ENCODE measurements at places on chromosomes 3 and 15.

DNA sequence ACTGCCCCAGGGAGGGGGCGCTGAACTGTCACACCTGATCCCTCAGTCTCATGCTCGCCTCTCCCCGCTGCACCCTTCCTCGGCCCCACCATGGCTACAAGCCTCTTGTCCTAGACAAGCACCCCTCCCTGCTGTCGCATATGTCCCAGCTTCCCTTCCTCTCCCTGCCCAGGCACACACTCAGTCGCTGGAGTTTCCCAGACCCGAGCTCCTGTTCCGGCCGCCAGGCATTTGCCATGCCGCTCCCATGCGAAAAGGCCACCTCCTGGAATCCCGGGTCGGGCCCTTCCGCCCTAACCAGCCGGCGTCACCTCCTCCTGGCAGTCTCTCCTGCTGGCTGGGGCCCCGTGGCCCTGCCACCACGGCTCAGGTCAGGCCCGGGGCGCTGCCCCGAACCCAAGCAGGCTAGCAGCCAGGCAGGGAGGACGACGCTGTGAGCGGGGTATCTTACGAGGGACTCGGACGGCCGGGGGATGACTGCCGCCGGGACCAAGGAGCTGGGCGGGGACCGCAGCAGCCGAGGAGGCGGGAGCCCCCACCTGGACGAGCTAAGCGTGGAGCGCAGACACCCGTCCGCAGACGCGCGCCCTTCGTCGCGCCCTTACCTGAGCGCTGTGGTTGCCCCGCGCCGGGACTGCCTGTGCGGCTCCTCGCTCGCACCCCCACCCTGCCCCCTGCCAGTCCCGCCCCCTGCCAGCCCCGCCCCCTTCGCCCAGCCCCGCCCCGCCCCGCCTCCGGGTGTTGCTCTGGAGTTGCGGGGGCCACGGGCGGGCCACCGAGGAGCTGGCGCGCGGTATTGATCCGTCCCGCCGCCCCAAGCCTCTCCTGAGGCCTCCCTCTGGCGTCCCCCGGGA is at the start of gene ALS2CL:
ALS2CL (minus strand) TSS at position 642 of the 854 bp plus-strand sequence. CDS start 4,239 bp downstream, outside the sequence.
- no peak for DNase-seq

GRCh38 chr3:160801386-160802118 is 45.5 kb downstream of the PPM1L start:
- DNase-seq, result no peak

DNA sequence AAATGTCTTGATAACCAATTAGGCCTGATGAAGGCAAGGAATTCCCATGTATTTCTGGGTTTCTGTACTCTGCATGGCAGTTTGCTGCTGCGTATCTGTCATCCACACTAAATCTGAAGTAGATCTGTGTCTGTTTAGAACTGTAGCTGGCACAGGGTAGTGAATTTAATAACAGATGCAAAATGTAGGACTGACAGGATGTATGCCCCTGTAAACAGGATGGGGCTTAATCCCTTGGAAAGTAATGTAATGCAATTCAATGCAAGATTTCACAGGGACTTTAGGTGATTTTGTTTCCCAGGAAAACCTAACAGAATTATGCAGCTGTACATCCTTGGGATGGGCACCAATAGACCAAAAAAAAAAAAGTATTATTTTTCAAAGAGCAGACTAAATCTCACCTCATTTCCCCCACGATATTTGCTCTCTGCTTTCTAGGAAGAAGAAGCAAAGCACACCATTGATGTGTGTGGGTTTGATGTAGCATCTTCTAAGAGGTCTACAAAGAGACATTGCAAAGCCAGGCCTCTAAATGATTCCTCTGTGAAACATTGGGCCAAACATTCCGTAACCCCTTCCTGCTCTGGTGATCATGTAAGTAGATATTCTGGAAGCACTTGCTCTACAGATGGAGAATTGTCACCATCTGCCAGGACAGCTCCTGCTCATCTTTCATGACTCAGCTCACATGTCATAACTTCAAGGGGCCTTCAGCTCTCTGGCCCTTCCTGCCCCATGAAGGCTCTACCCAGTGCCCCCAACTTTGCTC is 464.3 kb upstream of the RGMA start:
- DNase-seq, result no peak

DNA sequence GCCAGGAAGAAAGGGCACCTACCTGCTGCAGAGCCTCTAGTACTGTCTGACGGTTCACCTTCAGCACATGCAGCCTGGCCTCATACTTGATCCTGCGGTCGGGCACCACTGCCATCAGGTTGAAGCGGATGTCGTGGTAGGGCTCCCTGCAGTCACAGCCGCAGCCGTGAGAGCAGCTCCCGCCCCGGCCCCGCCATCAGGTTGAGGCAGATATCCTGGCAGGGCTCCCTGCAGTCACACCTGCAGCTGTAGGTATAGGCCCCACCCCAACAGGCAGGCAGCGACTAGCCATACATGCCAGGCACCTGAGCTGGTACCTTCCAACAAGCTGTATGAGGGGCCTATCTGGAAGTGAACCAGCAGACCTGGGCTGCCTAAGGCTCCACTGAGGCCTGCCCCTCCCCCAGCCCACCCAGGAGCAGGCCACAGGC is 38.7 kb downstream of the SEMA3G start:
- no peak for DNase-seq

DNA sequence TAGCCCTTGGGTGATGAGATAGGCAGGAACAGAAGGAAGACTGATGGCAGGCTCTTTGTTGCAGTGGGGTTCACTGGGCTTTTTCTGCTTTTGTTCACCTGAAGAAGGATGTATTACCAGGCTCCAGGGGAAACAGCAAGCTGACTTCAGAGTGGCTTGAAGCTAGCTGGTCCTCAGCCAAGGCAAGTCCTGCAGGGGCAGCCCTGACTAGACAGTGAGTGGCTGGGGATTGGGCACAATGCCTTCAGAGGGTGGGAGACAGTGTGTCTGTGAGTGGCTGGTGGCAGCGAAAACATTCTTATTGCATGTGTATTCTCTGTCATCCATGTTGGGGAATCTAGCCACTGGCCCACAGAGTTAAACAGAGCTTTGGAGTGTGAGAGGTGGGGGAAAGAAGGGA is 2.3 kb upstream of the TEX264 start:
- no peak for DNase-seq

GRCh38 chr3:195868336-195868865 is 40.0 kb downstream of the TNK2 start:
- DNase-seq, result no peak

DNA sequence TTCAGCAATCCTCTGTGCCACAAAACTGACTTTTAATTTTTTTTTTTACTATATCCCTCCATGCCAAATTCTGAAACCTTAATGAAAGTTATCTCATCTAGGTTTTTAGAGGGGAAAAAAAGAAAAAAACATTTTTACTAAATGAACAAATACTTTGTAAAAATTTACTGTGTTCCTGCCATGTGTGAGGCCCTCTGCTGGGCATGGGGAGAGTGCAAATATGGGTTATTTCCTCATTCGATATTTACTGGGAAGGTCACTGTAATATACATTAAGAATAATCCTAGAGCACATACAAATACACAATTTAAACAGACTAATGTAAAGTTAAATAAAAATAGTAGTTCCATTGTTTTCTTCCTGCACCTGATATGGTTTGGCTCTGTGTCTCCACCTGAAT is 215.0 kb downstream of the GRM7 start:
- no peak for DNase-seq

GRCh38 chr3:23749609-23750008 is 56.1 kb upstream of the UBE2E1 start:
- no peak for DNase-seq

DNA sequence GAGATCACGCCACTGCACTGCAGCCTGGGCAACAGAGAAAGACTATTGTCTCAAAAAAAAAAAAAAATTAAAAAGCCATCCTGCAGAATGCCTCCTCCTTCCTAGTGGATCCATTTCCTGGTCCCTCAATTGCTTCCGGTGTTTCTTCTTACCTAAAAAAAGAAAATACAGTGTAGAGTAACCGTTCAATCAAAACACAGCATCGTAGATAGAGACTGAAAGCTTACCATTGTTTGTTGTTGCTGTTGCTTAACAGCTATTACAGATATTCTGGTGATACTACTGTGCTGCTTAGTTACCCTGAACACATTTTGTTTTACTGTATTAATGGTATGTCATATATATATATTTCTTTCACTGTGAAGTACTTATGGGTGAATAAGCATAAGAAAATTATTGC is 105.5 kb upstream of the LRRFIP2 start:
- DNase-seq, result no peak

GRCh38 chr3:175381685-175382084 is 522.6 kb downstream of the NAALADL2 start:
- DNase-seq, result no peak

DNA sequence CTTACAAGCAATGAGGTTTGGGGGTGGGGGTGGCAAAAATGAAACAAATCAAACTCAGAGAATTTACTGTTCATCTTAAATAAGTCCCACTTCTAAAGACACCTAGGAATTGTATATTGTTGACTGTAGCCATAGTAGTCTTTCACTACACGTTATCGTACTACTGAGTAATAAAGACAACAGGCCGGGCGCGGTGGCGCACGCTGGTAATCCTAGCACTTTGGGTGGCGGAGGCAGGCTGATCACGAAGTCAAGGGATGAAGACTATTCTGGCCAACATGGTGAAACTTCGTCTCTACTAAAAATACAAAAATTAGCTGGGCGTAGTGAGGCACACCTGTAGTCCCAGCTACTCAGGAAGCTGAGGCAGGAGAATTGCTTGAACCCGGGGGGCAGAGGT is 231.6 kb downstream of the CTNNB1 start:
- DNase-seq, result no peak

- DNase-seq, result no peak
Measured at GRCh38 chr15:78614021-78614420, 6.8 kb downstream of the CHRNA3 start.

- no peak for DNase-seq
Measured at GRCh38 chr3:111803123-111803593, 55.9 kb upstream of the PHLDB2 start.

DNA sequence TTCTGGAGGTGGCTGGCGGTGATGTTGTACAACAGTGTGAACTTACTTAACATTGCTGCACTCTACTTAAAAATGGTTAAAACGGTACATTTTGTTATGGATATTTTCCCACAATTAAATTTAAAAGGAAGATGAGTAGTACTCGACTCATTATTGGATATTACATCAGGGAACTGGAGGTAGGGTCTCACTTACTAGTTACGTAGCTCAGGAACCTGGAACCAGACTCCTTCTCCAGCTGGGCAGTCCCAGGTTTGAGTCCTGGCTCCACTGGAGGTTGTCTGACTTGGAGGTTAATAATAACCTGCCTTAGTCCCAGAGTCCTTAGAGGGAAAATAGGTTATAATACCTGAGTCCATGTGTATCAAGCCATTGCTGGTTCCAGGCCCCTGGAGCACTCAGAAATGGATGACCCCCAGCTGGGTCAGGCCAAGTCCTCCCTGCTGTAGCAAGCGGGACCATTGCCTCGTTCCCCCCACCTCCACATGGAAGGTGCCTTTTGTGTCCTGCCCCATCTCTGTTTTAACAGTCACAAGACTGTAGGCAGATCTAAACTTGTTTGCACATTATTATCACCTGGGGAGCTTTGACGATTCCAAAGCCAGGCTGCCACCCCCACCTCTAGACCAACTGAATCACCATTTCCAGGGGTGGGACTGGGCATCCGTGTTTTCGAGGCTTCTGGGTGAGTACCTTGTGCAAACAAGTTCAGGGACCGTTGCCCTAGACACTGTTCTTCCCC is 126.6 kb downstream of the IGF1R start:
- DNase-seq, result no peak

DNA sequence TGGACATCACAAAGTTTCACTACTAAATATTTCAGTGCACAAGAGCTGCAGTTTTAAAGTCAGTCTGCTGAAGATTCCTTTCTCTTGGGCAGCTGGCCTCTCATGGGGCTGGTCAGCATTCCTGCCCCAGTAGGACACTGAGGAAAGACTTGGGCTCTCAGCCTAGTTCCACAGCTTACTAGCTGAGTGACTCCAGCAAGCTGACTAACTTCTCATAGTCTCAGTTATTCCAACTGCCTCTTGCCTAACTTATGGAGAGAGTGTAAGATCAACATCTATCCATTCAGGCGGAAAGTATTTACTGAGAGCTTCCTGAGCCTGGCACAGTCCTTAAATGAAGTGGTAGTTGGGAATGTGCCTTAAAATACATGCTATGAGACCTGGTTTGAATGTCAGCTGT is 27.0 kb downstream of the TM4SF4 start:
- DNase-seq, result no peak
